NCI-H774 (cell line): ENCODE measurements at places on chromosomes 1 and 21.

- no peak for DNase-seq
Measured at GRCh38 chr1:209802780-209803152, 3.2 kb downstream of the IRF6 start.

DNA sequence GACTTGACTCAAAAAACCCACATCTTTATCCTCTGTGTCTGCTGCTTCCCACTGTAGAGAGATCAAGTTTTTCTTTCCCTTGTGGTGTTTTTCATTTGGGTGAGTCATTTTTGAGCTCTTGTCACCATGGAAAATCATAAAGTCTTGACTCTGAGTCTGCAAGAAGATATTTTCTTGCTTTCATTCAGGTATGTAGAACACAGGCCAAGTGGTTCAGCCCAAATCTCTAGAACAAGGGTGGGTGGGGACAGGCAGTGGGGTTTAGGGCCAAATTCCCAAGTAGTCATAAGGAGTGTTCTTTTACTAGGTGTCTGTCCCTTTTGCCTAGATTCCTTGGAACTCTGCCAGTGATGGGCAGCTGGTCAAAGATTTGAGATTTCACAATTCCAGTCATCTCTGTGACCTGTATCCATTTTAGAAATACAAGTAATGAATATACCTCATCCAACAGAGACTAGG, 21.5 kb upstream of the ARHGAP29 start:
- DNase-seq: no peak

DNA sequence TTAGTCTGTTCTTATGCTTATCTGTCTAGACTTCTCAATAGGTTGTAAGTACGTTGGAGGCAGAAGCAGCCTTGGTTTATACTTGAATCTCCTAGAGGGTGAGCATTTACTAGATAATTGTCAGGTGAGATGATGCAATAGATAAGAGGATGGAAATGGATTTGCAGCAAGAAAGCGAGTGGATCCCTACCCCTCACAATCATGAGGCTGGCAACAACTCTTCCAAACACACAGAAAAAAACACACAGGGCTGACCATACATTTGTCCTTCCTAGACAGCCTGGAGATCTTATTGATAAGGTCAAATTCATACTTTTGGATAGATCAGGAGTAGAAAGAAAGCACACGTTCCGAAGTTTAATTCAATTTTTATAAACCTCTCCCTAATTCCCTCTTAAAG, 481.4 kb upstream of the CAMK1G start:
- DNase-seq: no peak

DNA sequence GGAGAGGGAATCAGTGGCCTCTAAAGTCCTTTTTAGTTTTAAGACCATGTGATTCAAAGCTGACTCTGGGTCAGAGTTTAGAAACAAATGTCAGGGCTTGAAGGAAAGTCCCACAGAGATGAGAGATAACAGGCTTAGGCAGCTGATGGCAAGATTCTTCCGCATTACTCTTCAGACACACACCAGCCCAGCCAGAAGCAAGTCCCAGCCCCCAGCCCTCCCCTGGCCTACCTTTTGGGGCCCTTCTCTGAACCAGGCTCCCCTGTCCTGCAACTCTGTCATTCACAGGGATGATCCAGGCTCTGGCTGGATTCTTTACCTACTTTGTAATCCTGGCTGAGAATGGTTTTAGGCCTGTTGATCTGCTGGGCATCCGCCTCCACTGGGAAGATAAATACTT, 13.1 kb upstream of the CASQ1 start:
- DNase-seq: no peak

DNA sequence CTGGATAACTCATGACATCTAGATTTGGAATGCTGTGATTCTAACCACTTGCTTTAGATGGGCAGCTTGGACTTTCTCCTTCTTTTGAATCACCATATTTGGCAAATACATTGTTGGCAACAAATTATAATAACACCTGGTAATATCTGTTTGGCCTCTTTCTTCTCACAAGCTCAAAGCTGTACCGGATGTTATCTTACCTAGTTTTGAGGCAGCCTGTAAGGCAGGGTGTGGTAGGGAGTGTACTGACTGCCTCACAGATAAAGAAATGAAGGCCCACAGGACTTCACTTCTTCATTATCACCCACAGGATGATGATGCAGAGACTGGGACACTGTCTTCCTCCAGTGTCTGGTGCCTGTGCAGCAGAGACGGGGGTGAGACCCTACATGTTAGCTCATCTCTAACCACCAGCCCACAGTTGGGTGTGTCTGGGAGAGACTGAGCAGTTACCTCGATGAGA, 28.5 kb downstream of the TUFT1 start:
- no peak for DNase-seq

DNA sequence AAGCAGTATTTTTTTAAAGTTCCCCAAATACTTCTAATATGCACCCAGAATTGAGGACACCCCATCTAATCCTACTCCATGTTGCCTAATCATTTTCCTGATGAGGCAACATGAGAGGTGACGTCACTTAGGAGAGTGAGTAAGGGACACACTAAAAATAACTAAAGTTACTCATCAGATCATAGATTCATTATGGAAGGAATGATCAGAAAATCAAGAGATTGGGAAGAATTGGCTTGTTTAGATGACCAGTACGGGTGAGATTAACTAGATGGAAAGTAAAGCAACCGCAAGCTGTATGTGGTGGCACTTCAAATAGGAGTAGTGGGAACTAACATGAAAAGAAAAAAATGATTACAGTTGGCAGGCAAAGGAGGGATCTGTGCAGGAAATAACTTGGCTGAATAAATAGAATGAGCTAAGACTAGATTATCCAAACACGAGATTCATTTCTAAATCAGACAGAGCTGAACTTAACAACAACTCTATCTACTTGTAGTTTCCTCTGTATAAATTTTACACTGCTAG, 61.4 kb upstream of the CXADR start:
- no peak for DNase-seq

- no peak for DNase-seq
Measured at GRCh38 chr1:172322219-172323061, 98.0 kb upstream of the C1orf105 start.

DNA sequence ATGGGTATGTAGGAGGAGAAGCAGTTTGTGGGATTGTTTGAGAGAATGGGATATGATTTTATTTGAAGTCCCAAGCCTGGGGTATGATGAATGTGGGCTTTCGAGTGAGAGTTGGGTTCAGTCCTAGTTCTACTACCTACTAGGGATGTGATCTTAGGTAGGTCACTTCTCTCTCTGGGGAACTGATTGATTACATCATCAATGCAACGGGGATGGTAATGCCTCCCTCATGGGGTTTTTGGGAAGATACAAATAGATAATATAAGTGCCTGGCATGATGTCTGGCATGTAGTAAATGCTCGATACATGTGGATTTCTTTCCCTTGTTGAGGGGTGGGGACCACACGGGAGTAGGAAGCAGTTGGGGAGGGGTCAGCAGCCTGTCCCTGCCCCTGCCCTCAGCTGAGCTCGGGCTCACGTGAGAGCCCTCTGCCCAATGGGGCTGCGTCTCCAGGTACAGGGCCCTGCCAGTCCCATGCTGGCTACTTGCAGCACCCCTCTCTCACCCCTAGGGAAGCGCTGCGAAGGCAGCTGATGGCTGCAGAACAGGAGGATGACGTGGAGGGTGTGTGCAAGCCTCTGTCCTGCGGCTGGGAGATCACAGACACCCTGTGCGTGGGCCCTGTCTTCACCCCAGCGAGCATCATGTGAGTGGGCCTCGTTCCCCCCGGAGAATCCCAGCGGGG, 38.7 kb downstream of the AZIN2 start:
- DNase-seq: no peak

DNA sequence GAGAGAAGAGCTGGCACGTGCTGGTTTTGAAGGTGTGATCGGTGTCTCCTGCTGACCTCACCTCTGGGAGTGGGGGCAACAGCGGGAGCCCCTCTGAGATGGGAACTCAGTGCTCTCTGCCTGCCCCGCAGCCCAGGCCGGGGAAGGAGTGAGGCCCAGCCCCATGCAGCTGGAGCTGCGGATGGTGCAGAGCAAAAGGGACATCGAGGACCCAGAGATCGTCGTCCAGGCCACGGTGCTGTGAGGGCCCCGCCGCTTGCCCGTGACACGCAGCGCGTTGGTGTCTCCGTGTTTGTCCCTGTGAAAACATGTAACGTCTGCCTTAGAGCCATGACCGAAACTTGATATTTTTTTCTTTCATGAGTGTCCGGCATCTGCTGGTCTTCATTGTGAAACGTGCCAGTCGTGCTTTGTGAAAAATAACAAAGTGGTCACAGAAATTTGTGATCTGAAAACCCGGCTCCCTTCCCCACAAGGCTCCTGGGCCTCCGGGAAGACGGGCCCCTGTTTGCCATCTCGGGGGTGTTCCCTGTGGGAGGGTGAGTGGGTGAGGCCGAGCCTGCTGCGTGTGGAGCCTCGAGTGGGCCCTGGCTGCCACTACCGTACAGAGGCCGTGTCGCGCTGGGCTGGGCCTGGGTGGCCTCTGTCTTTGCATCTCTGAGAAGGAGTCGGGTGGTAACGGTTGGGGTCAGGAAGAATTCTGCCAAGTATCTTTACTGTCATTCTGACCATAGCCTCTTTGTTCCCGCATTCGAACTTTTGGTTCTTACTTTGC, 20.1 kb downstream of the CSTB start:
- DNase-seq: no peak

- DNase-seq: peak; percentile 91
Measured at GRCh38 chr1:212488436-212489283, 55.9 kb downstream of the NENF start.

GRCh38 chr1:113422315-113423068, 32.2 kb downstream of the MAGI3 start:
- no peak for DNase-seq

DNA sequence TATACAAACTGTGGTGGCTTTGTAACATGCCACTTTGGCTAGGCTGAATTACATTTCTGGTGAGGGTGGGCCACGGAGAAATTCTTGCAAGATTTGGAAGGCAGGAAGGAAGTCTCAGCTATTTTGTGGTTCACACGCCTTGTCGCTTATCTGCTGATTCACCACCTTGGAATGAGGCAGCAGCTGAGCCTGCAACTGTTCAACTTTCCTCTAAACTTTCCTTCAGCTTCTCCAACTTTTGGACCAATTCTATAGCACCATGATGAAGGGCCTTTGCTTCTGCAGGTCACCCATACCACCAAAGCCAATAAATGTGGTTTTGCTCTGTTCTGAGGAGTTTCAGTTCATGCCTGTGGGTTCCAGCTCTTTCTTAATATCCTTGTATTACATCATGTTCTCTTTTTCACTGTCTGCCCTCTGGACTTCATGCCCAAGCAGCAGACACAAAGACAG, 337.6 kb upstream of the SNX7 start:
- no peak for DNase-seq

DNA sequence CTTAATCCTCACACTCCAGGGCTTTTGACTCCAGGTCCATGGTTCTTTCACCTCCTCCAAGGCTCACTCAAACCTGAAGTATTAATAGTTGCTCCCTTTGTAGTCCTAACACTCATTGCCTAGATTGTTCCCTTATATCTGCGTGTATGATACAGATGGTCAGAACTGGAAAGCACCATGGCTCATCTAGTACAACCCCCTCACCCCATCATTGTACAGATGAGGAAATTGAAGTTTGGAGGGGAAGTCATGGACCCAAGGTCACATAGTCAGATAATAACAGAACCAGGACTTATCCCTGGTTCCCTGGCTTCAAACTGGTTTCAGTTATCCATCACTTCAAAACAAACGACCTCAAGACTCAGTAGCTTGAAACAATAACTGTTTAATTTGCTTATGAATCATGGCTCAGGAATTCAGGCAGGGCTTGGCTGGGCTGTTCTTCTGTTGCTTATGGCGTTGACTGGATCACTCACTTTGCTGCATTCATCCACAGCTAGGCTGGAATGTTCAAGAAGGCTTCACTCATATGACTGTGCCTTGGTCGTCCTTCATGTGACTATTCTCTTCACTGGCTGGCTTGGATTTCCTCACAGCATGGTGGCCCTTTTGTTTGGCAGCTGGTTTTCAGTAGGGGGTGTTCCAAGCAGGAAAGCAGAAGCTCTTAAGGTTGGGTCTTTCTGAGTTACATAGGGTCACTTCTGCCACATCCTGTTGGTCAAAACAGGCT, 5.0 kb downstream of the NOS1AP start:
- no peak for DNase-seq

DNA sequence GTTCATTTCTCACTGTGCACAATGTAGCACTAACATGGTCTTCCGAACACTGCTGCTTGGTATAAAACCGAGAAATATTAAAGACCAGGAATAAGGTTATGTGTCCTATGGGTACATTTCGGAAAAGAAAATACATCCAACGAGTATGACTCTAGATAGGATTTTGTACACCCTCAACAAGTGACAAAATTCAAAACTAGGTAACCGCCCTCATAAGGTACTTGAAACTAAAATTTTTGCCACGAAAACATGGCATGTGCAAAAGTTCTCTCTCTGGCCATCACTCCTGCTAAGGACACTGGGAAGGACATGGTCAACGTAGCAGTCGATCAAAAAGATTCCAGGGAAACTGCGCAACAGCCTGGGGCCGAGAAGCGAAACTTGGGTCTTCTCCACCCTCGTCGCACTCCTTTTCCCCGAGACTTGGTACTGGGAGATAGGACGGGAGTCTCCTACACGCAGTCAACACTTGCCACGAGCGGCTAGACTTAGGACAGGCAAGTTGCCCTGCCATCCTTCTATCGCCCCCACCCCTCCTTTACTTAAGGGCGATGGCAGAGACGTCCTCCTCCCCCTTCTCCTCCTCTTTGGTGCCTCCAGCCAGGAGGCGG, 338 bp upstream of the TOR1AIP1 start:
- DNase-seq: no peak

DNA sequence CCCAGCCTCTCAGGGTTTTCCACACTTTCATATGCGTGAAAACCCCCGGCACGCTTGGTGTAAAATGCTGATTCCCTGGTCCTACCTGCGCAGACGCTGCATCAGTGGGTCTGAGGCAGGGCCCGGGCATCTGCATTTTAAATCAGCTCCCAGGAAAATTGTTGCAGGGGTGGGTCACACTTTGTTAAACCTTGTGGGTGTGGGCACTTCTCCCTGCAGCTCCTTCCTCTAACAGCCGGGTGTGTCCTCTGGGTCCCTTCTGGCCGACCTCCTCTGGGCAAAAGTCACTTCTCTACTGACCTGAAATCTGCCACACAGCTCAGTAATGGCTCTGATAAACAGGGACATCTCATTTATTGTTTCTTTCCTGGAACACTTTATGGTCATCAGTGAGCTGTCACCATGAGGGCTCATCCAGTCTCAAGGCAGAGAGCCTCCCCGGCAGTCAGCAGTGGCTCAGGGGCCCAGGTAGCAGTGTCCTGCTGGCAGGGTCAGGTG, 52.8 kb upstream of the TMPRSS2 start:
- no peak for DNase-seq
